ENCODE measurements at places on chromosomes 4 and X.

DNA sequence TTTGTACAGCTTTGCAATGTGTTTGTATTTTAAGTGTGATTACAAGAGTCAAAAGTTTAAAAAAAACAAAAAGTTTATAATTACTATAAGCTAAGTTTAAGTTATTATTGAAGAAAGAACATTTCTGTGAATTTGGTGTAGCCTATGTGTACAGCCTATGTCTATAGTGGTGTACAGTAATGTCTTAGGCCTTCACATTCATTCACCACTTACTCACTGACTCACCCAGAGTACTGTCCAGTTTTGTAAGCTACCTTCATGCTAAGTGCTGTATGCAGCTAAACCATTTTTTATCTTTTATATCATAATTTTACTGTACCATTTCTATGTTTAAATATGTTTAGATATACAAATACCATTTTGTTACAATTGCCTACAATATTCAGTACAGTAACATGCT lies 182.3 kb downstream of the RPA4 start:
- DNase-seq: peak; percentile 34

DNA sequence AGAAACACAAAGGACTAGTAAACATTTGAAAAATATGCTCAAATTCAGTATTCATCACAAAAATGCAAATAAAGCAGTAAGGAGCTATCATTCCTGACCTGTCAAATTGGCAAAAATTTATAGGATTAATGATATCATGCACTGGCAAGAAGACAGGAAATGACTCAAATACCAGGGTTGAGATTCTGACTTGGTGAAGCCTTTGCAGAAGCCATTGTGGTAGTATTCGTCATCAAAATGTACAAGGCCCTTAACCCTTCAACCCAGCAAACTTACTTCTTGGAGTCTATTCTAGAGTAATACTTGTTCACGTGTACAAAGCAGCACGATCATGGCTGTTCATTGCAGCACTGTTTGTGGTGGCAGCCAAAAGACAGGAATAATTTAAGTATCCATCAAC lies 132.4 kb downstream of the ENOX2 start:
- peak; percentile 81 for DNase-seq

DNA sequence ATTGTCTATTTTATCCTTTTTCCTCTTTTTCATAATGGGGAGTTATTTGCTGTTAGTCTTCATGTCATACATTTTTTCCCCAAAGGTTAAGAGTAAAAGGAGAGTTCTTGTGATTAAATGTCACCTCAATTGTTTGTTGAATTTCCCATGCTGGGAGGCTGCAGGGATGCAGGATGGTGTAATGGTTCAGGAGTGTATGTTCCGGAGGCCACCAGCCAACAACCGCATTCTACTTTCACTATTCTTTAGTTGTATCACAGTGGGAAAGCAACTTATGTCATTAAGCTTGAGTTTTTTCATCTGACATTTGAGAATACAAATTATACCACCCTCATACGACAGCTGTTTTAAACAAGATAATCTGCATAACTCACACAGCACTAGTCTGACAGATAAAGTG lies 15.4 kb downstream of the AFP start:
- peak; percentile 58 for DNase-seq

- DNase-seq: no peak
Measured at GRCh38 chr4:4941751-4942150, 77.5 kb downstream of the CYTL1 start.

- DNase-seq: no peak
Measured at GRCh38 chrX:109390556-109390955, 91.3 kb downstream of the GUCY2F start.

Measured in GM23248 (cell line).